ENCODE measurements at places on chromosomes 16 and 17. TPM values are rescaled to one million over a fixed set of nuclear protein-coding genes. Genes with fewer than 3 reads are reported as not detected.
A peak's percentile ranks its signal among the peaks of the same experiment; 100 is the strongest.

DNA sequence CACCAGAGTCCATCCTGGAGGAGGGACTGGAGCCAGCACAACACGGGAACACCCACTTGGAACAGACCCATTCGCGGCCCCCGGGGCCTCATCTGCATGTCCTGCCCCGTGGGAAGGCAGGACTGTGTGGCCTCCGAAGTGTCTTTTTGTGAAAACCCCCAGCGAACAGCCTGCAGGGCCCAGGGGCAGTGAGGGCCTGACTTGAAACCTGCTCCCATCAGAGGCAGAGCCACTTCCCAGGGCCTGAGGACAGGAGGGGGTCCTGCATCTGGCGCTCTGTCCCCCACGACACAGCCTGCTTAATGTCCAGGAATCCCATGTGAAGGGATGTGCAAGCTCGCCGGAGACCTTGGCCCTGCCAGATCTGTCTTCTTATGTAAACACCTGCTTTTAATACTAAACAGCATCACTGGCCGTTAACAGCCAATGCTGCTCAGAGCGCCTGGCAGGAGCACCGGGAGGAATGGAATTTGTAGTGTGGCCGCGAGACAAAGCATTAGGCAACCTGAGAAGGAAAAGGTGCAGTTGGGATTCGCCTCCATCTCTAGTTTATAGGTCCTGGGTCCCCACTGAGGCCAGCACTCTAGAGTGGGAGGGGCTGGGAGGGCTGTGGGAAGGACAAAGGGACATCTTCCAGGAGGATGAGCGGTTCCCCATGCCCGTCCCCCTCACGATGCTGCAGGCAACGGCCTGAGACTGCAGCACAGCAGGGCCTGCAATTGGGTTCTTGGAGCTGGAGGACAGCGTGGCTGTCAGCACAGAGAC, 9.6 kb upstream of the EVPL start:
- no peaks in the 10 kb centered on the region for H3K27me3 ChIP-seq
- H3K4me3 ChIP-seq = no peak overlapping the region
- no peak overlapping the region for H3K27ac ChIP-seq
- H3K36me3 ChIP-seq = peaks cover 25% of the 10 kb centered on the region

GRCh38 chr16:5025171-5025632, 8.5 kb downstream of the NAGPA start:
- no peak overlapping the region for H3K27ac ChIP-seq
- H3K4me3 ChIP-seq = no peak overlapping the region
- no peak for DNase-seq
- no peaks in the 10 kb centered on the region for H3K4me1 ChIP-seq
- peaks cover 3% of the 10 kb centered on the region for H3K36me3 ChIP-seq

GRCh38 chr17:66713533-66714042, 121.3 kb upstream of the CACNG5 start:
- H3K27me3 ChIP-seq = no peaks in the 10 kb centered on the region
- peaks cover 4% of the 10 kb centered on the region for H3K36me3 ChIP-seq
- peaks cover 39% of the 10 kb centered on the region for H3K4me1 ChIP-seq

GRCh38 chr16:58999762-59000161, 265.6 kb upstream of the GOT2 start:
- no peak overlapping the region for H3K27ac ChIP-seq
- DNase-seq = no peak
- no peak overlapping the region for H3K4me3 ChIP-seq
- H3K4me1 ChIP-seq = no peaks in the 10 kb centered on the region

GRCh38 chr16:19507867-19508266, 14.0 kb downstream of the GDE1 start:
- no peak overlapping the region for H3K27ac ChIP-seq
- H3K27me3 ChIP-seq = no peaks in the 10 kb centered on the region
- H3K36me3 ChIP-seq = peaks cover 33% of the 10 kb centered on the region
- no peak overlapping the region for H3K4me3 ChIP-seq

DNA sequence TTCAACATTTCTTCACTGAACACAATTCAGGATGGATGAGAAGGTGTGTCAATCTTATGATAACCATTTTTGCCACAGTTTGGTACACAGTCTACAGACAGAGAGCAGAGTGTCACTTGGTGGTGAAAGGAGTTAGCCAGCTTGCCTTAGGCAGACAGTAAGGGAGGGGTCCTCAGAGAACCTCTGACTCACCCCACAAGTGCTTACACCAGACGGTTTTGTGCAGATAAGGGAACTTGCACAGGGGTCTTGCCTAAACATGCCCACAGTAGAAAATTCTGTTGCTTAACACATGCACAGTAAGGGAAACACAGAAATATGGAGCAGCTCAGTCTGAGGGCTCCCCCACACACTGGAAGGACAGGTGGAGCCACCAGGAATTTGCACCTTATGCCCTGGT, 204.5 kb upstream of the CDH8 start:
- no peak overlapping the region for H3K27ac ChIP-seq
- peaks cover 3% of the 10 kb centered on the region for H3K27me3 ChIP-seq
- no peaks in the 10 kb centered on the region for H3K4me1 ChIP-seq
- no peak for DNase-seq
- H3K36me3 ChIP-seq = no peaks in the 10 kb centered on the region
- H3K4me3 ChIP-seq = no peak overlapping the region

- no peaks in the 10 kb centered on the region for H3K36me3 ChIP-seq
- peaks cover 26% of the 10 kb centered on the region for H3K4me1 ChIP-seq
- no peaks in the 10 kb centered on the region for H3K27me3 ChIP-seq
- DNase-seq = no peak
- peak within 1 kb of the TSS; percentile 93 for H3K27ac ChIP-seq
Measured at GRCh38 chr16:56988948-56989945, at the start of gene NLRC5. Gene NLRC5 (plus strand): TSS chr16:56989557. CDS start chr16:57020713, 31,156 bp downstream.

PER1 gene
- total RNA-seq = 87.6 TPM

MYLK3 gene
- 0.05 TPM for total RNA-seq

TMC5 gene
- not detected for total RNA-seq

SHISA6 gene
- not detected for total RNA-seq
